ENCODE measurements at places on chromosomes 3 and 15.

DNA sequence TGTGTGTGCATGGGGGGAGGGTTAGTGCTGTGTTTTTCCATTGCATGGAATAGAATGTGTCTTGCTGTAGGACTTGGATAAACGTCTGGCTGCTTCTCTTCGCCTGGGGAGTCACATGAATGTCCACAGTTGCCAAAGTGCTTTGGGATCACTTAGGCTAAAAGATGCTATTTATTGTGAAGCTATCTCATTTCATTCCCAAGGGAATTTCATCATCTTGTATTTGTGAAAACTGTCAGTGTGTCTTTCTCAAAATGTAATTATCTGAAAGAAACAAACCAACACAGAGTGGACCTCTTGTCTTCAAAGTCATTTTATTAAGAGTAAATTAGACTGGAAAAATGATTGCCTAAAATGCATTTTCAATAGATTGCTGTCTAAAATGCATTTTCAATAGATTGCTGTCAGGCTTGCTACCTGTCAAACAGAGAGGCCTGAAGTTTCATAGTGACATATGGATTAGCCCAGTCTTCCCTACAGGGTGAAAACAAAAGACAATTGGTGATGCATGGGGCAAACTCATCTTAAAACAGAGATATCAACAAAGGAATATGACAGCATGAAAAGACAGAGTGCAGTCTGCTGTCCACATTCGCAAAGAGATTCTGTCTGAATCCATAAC is 117.1 kb upstream of the GOLIM4 start:
- no peak for DNase-seq

- no peak for DNase-seq
Observed at GRCh38 chr3:127710155-127710941, 37.6 kb downstream of the ABTB1 start.

DNA sequence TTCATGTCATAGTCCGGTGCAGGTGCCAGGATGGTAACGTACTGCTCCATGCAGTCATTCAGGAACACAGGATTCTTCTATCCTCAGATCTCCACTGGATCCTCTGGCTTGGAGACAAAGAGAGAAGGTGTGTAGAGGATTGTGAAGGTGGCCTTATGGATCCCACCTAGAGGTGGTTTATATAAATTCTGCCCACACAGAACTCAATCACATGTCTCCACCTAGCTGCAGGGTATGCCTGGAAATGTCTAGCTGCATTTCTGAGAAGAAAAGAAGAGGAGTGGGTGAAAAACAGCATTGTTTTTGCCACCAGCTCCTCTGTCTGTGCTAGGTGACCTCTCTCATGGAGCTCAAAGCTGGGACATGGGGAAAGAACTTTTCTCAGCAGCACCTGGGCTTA is 478.7 kb downstream of the PDCD6IP start:
- DNase-seq, result no peak

DNA sequence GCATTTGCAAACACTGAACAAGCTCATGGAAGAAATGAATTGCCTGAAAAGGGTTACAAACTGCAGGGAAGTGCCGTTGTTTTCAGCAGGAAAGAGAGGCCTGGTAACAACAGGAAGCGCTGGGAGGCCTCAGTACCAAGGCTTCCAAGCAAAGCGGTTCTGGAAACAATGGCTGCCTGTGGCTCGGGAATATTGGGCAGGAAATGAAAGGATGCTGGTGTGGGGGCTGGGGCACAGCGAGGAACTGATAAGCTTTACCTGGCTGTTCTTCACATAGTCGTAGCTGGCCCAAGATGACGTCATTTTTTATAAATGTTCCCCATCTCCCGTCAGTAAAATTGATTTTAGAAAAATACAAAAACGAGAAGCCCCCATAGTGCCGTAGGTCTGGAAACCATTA is 55.9 kb downstream of the ARHGAP31 start:
- no peak for DNase-seq

DNA sequence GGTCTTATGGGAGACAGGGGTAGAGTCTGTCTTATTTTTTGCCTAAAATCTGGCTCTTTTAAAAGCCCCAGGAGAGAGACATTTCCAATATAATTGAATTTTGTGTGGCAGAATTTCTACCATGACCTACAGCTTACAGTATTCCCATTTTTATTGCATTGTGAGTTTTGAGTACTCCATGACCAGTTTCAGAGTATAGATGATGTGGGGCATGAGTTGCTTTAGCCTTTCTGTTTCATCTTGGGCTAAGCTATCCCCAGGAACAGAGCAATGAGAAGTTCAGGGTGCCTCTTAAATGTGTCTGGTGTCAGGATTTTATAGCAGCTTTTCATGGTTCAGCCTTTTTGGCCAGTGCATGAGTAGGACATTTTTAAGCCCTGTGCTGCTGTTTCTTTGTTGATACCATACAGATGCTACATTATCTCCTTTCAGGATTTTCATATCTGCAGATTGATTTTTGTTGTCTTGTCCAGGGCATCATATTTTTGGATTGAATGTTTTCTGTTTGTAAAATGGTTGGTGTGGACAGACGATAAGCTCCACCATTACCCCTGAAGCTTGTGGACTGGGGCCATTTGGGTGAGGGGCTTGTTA is 3.5 kb downstream of the ABHD2 start:
- no peak for DNase-seq

DNA sequence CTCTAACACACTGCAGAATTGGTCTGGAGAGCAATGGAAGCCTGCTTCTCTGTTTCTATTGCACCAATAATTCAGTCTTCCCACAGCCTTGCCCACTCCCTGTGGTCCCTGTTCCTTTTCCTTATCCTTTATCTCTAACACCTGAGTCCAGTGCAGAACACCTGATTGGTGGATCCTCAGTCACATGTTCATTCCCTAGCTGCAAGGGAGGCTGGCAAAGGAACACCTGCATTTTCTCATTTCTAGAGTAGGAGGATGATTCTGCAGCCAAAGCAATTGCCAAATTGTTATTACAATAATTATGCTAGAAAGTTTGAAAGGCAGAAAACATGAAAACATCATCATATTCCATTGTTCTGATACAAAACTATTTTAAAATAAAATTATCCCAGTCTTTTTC is 83.8 kb upstream of the SAMMSON start:
- DNase-seq, result no peak

GRCh38 chr3:46542801-46543201 is 23.3 kb downstream of the LRRC2 start:
- DNase-seq, result no peak

- no peak for DNase-seq
Observed at GRCh38 chr3:10006762-10007090, 19.5 kb upstream of the FANCD2 start.

- no peak for DNase-seq
Observed at GRCh38 chr3:195087328-195087727, 183.6 kb downstream of the XXYLT1 start.

GRCh38 chr3:161879470-161879869 is 382.9 kb downstream of the OTOL1 start:
- DNase-seq, result no peak
